ENCODE measurements at places on chromosomes 6 and 20. TPM values are rescaled to one million over a fixed set of nuclear protein-coding genes. Genes with fewer than 3 reads are reported as not detected.
A peak's percentile ranks its signal among the peaks of the same experiment; 100 is the strongest.

- no peak for DNase-seq
Observed at GRCh38 chr6:121612927-121613326, 177.5 kb downstream of the GJA1 start.

- no peak for DNase-seq
Observed at GRCh38 chr6:111183702-111184517, 96.6 kb downstream of the SLC16A10 start.

GRCh38 chr6:56821005-56821432 is 133.9 kb upstream of the BEND6 start:
- peak; percentile 50 for DNase-seq

The PLAGL2 gene
- total RNA-seq = 0.37 TPM

The MUCL3 gene
- total RNA-seq = not detected

DNA sequence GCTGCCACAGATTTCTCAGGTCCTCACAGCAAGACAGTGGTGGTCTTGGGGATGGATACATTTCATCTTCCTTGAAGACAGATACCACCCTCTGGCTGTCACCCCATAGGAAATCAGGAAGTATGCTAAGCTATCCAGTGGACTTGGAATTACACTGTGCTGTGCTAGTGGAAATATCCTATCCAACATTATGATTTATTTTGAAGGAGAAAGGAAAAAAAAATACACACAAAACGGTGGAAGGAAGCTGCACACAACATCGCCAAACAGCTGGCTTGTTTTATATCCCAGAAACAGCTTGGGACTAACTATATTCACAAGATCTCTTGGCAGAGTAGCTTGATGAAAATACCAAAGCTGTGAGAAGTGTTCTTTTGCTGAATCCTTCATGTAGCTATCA is 257.6 kb downstream of the LAMA2 start:
- no peak for DNase-seq

The C6orf141 gene
- not detected for total RNA-seq

GRCh38 chr20:64092258-64093012 is 8.2 kb upstream of the LKAAEAR1 start:
- DNase-seq = no peak

The SLC17A3 gene
- 29.5 TPM for total RNA-seq

- peak; percentile 74 for DNase-seq
Observed at GRCh38 chr6:26155061-26155930, 68.1 kb downstream of the HFE start.

GRCh38 chr6:33344701-33345697 is 27.5 kb upstream of the ZBTB22 start:
- peak; percentile 76 for DNase-seq

GRCh38 chr20:45934586-45935415 is at the start of gene PCIF1:
Gene PCIF1 (plus strand): TSS chr20:45934683. CDS start chr20:45939000, 4,317 bp downstream.
- peak; percentile 99 for DNase-seq

The TREM2 gene
- total RNA-seq = not detected

GRCh38 chr20:18138639-18139583 is 1.2 kb downstream of the KAT14 start:
- DNase-seq = no peak

GRCh38 chr6:32943864-32944649 is 3.2 kb upstream of the HLA-DMB start:
- DNase-seq = no peak

The DPPA5 gene
- not detected for total RNA-seq

GRCh38 chr6:137967689-137968454 is 100.8 kb downstream of the TNFAIP3 start:
- no peak for DNase-seq

- no peak for DNase-seq
Observed at GRCh38 chr20:59022754-59023153, 3.5 kb downstream of the TUBB1 start.

- no peak for DNase-seq
Observed at GRCh38 chr6:112432853-112433252, 85.7 kb downstream of the RFPL4B start.

The MAS1 gene
- total RNA-seq = not detected

- DNase-seq = no peak
Observed at GRCh38 chr6:144936764-144937163, 651.6 kb downstream of the UTRN start.

The RRBP1 gene
- 78.7 TPM for total RNA-seq

- no peak for DNase-seq
Observed at GRCh38 chr6:50785921-50786320, 32.8 kb upstream of the TFAP2B start.

The UBE2V1 gene
- 38.1 TPM for total RNA-seq

DNA sequence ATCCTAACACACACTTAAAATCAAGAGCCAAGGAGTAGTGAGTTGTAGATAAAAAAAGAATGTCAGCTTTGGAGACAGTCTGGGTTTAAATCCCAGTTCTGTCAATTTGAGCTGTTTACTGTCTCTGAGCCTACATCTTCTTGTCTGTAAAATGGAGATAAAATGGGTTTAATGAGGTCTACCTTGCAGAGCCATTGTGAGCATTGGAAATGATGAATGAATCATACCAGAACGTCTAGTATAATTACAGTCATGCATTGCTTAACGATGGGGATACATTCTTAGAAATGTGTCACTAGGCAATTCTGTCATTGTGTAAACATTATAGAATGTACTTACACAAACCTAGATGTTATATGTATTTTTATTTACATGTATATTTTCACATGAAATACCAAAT is 17.6 kb upstream of the SGK2 start:
- no peak for DNase-seq

DNA sequence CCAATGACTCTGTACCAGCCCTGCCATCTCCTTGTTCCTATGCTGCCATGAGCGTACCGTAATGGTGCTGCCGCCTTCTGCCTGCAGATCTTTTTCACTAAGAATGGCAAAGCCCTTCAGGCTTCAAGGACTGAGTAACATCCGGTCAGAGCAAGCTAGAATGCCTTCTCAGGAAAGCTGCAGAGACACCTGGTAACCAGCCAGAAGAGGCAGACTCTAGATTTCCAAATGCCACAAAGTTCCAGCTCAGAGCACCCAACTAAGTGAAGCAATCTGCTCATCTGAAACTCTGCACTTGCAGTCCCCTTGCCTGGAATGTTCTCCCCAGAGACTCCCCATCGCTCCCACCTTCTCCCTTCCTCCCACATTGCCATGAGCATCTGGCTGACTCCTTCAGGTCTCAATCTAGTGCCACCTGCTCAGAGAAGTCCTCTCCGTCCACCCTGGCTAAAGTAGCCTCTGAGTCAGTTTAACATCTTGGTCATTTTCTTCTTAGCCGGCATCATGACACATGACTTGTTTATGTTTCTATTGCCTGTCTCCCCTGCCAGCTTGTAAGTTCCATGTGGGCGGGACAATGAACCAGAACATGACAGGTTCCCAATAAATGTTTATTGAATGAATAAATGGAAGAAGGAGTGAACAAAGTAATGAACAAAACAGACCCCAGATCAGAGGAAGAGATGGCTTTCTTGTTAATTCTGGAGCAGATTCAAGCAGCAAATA is 6.9 kb upstream of the OCSTAMP start:
- DNase-seq = peak; percentile 19
